AML-193 (cell line): ENCODE measurements at places on chromosomes 13 and 19.
A peak's percentile ranks its signal among the peaks of the same experiment; 100 is the strongest.

GRCh38 chr19:15223649-15224361, 8.4 kb downstream of the EPHX3 start:
- no peak for DNase-seq

- DNase-seq = no peak
These were observed 5.9 kb upstream of the DIRAS1 start for GRCh38 chr19:2726904-2727639.

GRCh38 chr13:36815062-36815461, 4.0 kb upstream of the RFXAP start:
- DNase-seq = peak; percentile 31

GRCh38 chr13:88144580-88144979, 473.4 kb downstream of the SLITRK5 start:
- no peak for DNase-seq

GRCh38 chr13:97273341-97273831, 51.3 kb downstream of the MBNL2 start:
- DNase-seq = no peak

DNA sequence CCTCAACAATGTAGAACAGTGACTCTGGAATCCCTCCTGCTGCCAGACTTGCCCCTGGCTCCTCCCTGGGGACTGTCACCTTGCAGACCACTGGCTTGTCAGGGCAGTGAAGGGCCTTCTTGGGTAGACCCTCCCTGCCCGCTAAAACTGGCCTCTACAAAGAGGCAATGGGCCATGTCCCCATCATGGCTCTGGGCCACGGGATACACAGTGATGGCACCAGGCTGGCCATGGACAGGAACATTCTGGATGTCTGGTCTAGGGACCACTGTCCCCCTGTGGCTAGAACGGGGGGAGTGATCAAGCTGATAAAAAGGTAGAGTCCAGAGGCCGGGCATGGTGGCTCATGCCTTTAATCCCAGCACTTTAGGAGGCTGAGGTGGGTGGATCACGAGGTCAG, 60.9 kb downstream of the ACSBG2 start:
- DNase-seq = no peak

DNA sequence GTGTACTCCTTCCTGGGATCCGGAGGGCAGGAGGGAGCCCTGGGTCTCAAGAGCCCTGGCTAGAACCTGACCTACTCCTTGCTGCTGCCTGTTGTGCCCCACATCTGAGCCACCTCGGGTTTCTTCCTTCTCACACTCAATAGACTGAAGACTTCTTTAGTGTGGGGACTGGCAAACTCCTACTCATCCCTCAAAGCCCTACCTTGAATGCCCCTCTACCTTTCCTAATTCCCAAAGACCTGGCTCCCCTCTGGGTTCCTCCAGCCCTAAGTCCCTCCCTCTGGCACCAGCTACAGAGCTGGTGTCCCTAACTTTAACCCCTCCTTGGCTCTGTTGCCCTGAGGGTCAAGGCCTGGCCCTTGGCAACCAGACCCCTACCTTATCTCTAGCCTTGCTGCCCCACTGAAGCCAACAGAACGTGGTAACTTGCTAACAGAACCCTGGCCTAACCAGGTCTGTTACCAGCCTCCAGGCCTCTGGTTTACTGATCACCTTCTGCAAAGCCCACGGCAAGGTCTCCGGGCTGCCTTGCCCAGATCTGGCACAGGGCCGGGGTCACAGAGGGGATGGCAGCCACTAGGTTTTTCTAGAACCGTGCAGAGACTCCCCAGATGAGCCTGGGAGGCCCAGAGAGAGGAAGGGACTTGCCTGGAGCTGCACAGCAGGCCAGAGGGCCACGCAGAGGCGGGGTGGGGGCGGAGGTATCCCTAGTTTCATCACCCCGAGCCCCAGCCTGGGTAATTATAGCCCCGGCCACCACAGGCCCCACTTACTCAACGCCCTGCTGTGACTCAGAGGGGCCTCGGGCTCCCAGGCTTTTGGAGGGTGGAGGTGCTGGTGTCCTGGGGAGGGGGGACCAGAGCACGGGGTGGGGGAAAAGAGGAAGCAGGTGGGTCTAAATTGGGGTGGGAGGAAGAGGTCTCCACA, 15.3 kb downstream of the ZBTB7A start:
- no peak for DNase-seq

DNA sequence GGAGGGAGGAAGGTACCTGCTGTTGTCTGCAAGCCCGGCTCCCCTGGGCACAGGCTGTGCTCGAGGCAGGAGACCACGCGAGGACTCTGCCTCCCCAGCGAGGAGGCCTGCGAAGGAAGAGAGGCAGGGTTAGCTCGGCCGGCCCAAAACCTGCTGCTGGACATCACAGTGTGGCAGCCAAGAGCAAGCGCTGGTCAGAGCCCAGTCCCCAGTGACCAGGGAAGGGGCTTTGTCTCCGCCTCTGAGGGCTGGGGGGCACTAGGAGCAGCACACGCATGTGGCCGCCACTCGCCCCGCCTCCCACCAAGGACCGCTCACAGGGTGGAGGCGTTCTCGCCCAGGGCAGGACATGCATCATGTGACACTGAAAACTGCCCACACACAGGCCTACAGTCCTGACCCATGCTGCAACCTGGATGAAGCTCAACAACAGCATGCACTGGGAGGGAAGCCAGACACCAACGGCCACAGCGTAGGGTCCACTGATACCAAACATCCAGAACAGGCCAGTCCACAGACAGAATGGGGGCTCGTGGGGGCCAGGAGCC, 8.5 kb downstream of the MIER2 start:
- DNase-seq = no peak
